ENCODE measurements at places on chromosomes 2 and 18. TPM values are rescaled to one million over a fixed set of nuclear protein-coding genes. Genes with fewer than 3 reads are reported as not detected.

Gene EGR4
- total RNA-seq = not detected

Gene MYCN
- total RNA-seq = 75.5 TPM

Gene EMILIN1
- total RNA-seq = 4.5 TPM

Gene ACVR1C
- total RNA-seq = 20.7 TPM

Gene INHBB
- total RNA-seq = 5.0 TPM

Gene CACNB4
- 70.2 TPM for total RNA-seq

Gene UGT1A7
- total RNA-seq = not detected

Gene DOK6
- 91.4 TPM for total RNA-seq

Gene EVX2
- total RNA-seq = not detected

Gene ACMSD
- not detected for total RNA-seq

Gene SF3B1
- 394 TPM for total RNA-seq

Gene BBS5
- total RNA-seq = 20.0 TPM

Gene HES6
- total RNA-seq = 80.8 TPM

Measured in occipital lobe (tissue), 3 donors.